ENCODE measurements at places on chromosomes 2 and 18.

GRCh38 chr18:46581648-46582047 lies 75.4 kb downstream of the LOXHD1 start:
- DNase-seq: no peak

- DNase-seq: no peak
These were observed 67.6 kb downstream of the CRIM1 start for GRCh38 chr2:36423172-36423571.

- DNase-seq: no peak
These were observed 3.8 kb upstream of the OSR1 start for GRCh38 chr2:19362094-19362754.

DNA sequence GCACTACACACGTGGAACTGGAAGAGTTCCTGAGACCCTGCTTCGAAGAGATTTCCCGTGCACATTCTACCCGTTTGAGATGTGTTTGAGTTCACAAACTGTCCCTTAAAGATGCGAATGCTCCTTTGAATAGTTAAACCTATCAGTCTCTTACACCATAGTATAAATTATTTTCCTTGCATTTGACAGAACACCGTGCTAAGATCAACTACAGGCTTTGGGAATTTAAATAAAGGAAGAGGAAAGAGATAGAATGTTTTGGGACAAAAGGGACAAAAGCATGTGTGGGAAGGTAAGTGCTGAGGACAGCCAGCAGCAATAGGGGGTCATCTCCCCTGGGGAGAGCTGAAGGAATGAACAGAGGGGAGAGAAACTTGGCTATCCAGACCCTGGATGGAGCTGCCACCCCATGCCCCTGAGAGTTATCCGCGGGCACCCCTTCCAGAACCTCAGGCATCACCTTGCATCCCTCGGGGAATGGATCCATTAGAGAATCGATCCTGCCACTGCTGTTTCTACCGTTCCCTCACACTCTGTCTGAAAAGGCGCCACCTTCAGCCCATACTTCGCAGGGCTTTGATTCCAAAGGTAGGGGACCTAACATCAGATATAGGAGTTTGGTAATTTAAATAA lies 888 bp upstream of the ADCY3 start:
- no peak for DNase-seq

GRCh38 chr2:173027181-173028128 lies 48.2 kb upstream of the MAP3K20 start:
- DNase-seq: peak; percentile 80

GRCh38 chr18:67117804-67118203 lies 398.7 kb downstream of the DSEL start:
- DNase-seq: no peak

Data from activated naive CD4-positive, alpha-beta T cell treated with anti-CD3 and anti-CD28 coated beads, Interleukin-2, amount 50 U/mL, for 72 hours (primary cell).